ENCODE measurements at places on chromosomes 7 and 10.

DNA sequence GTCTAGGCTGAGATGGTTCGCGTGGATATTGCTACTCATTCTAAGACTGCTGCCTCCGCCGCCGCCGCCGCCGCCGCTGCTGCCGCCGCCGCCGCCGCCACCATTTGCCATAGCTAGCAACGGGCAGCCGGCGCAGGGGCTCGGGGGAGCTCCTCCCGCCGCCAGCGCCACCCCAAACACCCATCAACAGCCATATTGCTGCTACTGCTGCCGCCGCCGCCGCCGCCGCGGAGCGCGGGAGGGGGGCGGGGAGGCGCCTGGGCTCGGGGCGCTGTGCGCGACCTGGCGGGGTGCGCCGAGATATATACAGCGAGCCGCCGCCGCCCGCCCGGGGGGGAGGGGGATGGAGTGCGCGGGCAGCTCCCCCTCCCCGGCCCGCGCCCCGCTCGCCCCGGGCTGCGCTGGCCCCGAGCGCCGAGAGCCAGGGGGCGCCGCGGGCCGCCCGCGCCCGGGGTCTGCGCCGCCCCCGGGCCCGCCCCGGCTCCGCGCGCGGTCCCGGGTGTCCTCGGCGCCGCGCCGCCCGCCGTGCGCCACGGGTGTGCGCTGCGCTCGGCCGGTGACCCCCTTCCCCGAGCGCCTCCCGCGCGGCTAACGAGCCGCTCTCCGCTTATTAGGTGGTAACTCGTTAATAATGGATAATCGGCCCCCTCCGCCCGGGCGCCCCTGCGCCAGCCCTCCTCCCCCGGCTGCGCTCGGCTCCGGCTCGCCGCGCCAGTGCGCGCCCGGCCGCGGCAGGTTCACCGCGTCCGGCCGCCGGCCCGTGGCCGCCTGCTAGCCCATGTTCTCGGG is at the start of gene KCNMA1:
TSS of gene KCNMA1 (minus strand) at position 277 of the 789 bp plus-strand sequence.
- peak; percentile 56 for ATAC-seq

GRCh38 chr7:29032146-29032545 is 74.0 kb upstream of the TRIL start:
- no peak for ATAC-seq

DNA sequence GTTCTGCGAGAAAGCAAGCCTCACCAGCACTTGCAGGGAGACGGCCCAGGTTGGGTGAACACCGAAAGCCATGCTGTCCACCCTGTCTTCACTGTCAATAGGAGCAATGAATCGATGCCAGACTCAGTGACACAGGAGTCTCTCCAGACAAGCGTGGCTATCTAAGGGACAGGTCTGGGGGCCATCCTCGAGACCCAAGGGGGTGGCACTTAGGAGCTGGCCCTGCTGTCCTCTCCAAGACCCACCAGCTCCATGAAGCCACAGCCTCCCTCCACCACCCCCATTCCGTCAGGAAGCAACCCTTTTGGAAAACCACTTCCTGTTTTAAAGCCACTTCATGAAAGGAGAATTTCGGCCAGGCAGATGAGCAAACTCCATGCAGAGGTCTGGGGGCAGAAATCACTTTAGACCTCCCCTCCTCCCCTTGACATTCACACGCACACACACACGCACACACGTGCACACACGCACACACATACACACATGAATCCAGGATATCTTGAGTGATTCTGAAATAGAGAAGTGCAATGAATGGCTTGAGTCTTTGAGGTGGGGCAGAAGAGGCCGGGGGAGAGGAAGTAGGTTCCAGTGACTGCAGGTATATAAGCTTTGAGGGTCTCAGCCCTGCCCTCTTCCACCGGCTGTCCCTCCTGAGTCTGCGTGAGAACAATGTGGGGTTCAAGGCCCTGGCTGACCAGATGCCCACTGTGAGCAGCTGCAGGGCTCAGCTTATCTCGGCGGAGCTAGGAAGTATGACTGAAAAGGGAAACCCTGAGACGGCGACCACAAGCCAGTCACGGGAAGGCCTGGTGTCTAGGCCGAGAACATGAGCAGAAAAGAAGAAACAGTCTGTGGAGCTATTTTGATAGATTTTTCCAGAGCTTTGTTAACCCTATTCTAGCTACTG is 25.0 kb downstream of the RGS10 start:
- ATAC-seq: no peak

DNA sequence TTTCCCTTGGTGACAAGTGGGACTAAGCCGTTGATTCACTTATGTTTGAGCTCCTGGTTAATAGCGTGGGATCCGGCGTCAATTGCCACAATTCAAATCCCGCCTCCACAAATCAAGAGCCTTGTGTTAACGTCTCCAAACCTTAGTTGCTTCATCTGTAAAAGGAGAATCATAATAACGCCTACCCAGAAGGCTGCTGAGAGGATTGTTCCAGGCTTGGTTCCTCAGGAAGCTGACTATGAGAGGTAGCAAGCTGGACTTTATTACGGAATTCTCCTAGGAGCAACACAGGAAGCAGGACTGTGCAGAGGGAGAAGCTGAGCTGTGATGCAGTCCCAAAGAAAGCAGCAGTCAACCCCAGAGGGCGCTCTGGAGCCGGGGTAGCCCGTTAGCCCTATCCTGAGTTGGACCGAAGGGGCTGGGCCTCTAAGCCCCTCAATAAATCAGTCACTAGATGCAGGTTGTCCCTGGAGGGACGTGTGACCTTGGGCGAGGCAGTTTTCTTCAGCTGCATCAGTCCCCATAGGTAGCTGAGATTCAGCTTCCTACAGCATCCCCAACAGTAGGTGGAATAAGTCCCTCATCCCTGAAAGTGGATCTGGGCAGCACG is 6.9 kb upstream of the BAG3 start:
- ATAC-seq: no peak

GRCh38 chr10:131651674-131652437 is 249.0 kb upstream of the PPP2R2D start:
- no peak for ATAC-seq

Measured in gastroesophageal sphincter (tissue), 4 donors.